ENCODE measurements at places on chromosomes 16 and 17.

GRCh38 chr16:30663038-30663437 is 4.8 kb downstream of the FBRS start:
- DNase-seq: no peak

DNA sequence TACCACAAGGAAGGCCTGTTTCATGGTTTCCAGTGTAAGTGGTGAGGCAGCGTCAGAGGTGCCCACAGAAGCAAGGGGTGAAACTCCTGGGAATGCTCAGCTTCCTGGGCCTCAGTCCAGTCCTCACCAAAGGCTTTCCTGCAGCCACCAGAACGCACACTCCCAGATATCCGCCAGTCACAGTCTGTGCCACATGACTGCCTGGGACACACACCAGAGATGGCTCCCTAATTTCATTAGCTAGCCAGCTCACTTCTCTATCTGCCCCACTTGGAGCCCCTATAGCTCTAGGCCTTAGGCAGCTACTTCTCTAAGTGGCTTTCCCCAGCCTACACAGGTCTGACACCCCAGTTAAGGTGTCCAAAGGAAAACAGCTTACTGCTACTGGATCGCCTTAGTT is 77.0 kb downstream of the CYTH1 start:
- DNase-seq: no peak

DNA sequence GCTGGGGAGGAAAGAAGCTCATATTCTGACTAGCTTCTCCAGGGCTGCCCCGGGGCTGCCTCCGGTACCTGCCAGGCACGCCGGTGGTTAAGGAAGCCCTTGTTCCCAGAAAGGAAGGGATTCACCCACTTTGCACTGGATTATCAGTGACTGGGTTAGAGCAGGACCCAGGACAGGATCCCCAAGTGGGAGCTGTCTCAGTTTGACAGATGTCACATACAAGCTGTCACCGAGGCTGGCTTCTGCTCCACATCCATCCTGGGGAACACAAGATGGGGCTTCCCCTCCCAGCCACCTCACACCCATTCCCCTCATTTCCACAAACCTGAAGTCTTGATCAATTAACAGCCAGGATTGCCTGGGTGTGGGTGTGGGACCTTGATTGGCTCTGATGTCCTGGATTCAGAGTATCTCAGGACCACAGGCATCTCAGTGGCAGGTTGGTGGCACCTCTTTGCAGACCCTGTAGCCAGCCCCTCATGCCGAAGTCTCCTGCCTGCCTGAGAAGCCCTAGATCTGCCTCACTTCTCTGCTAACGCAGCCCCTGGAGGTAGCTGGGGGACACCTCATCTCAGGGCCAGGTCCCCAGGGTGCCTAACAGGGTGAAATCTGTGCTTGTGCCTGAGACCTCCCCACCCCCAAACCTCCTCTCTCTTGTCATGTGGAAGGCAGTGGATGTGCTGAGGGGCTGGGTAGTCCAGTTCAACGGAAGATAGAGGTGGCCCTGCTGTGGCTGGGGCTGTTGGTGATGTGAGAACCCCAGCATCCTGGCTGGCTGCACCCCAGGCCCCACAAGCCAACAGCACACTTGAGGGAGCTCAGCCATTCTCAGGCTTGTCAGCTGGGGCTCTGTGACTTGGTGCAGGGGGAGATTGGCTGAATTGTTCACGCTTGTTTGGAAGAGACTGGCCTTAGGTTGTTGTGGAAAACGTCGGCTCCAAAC is 1.4 kb downstream of the CACNG5 start:
- no peak for DNase-seq

- DNase-seq: no peak
These were observed 15.1 kb upstream of the TIMP2 start for GRCh38 chr17:78940258-78940657.

- no peak for DNase-seq
These were observed 64.5 kb downstream of the TNRC6C start for GRCh38 chr17:78023042-78023441.

DNA sequence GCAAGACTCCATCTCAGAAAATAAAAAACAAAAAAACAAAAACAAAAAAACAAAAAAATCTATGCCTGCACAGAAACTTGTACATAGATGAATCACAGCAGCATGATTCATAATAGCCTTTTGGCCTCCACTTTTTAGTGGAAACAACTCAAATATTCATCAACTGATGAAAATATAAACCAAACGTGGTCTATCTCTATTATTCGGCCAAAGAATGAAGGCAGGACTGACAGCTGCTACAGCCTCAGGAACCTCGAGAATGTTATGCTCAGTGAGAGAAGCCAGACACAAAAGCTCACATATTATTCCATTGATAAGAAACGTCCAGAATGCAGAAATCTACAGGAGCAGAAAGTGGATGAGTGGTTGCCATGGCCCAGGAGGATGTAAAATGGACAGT is 19.8 kb downstream of the PPL start:
- DNase-seq: no peak
